ENCODE measurements at places on chromosomes 7 and 10. TPM values are rescaled to one million over a fixed set of nuclear protein-coding genes. Genes with fewer than 3 reads are reported as not detected.

Gene ZNF488
- 12.6 TPM for total RNA-seq

Gene RASA4B
- 1.8 TPM for total RNA-seq

Gene ZNF786
- 6.1 TPM for total RNA-seq

Gene GPER1
- total RNA-seq: 2.0 TPM

Gene ATP6V1F
- 238 TPM for total RNA-seq

Gene SUGCT
- total RNA-seq: 0.94 TPM

All from A549 treated with AZD2906 at 1 μM for 4 hours (cell line).